ENCODE measurements at places on chromosomes 2 and 18. TPM values are rescaled to one million over a fixed set of nuclear protein-coding genes. Genes with fewer than 3 reads are reported as not detected.

DNA sequence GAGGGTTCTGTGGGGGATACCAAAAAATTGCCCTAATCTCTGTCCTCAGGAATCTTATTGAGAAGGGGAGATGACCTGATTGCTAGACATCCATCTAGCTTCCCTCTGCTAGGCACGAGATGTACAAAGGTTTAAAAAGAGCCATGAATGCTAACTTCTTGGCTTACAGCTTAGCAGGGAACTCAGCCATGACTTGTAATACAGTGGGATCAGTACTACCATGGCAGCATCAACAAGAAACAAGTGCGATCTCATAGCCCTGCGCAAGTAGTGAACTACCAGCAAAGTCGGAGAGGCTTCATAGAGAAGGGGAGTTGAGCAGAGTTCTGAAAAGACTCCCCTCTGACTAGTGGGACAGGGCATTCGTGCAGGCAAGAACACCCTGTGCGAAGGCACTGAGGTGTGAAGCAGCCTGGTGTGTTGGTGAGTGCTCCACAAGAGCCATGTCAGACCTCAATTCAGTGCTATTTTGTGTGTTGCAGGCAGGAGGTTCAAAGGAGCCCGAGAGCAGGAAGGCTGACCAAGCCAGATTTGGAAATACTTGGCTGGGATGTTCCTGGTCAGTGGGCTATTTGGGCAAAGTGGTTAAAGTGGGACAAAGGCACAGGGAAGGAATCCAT, 130.0 kb downstream of the FMNL2 start:
- no peak for DNase-seq

The LTBP1 gene
- 0.19 TPM for total RNA-seq

GRCh38 chr18:34709104-34709503, 994 bp upstream of the DTNA start:
- no peak for DNase-seq

The GKN1 gene
- total RNA-seq, result not detected

DNA sequence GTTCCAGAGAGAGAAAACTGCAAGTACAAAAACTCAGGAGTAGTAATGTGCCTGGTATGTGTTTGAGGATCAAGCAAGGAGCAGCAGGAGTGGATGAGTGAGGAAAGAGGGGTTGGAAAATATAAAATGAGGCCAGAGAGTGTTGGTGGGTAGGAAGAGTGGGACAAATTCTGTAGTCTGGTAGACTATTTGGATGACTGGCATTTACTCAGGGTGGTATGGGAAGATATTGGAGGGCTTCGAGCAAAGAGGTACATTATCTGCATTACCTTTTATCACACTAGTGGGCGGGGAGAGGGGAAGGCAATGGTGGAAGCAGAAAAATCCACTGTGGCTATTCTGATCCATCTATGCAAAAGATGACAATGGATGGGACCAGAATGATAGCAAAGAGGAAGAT, 381.7 kb upstream of the VWC2L start:
- DNase-seq, result no peak

The ANKRD62 gene
- total RNA-seq, result not detected

GRCh38 chr2:84442888-84443287, 16.2 kb downstream of the SUCLG1 start:
- no peak for DNase-seq

The NDUFV2 gene
- 166 TPM for total RNA-seq

- DNase-seq, result no peak
Observed at GRCh38 chr2:12046641-12047040, 300.2 kb downstream of the LPIN1 start.
